Stimulated activated CD4-positive, alpha-beta T cell treated with anti-CD3 and anti-CD28 coated beads, TNF-alpha, amount 100 ng/mL, for 48 hours (primary cell): ENCODE measurements at places on chromosomes 11 and 22.

DNA sequence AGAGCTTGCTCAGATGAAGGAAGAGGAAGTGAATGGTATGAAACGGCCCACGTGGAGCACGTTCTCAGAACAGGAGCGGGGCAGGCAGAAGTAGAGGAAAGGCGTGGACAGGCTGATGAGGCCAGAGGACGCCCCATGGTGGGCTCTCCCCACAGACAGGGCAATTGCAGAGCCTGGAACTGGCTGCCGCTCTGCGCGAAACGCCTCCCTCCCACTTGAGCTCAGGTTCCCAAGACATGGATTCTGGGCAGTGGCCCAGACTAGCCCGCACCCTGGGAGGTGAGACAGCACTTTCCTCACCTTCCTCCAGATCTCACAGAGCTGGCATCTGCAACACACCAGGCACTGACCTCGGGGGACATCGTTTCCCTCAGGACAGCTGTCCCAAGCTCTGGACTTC, 117.6 kb downstream of the PHF21B start:
- no peak for DNase-seq

GRCh38 chr11:122077459-122077858, 38.6 kb downstream of the BLID start:
- no peak for DNase-seq

GRCh38 chr11:65551572-65552387, 6.4 kb downstream of the LTBP3 start:
- no peak for DNase-seq

DNA sequence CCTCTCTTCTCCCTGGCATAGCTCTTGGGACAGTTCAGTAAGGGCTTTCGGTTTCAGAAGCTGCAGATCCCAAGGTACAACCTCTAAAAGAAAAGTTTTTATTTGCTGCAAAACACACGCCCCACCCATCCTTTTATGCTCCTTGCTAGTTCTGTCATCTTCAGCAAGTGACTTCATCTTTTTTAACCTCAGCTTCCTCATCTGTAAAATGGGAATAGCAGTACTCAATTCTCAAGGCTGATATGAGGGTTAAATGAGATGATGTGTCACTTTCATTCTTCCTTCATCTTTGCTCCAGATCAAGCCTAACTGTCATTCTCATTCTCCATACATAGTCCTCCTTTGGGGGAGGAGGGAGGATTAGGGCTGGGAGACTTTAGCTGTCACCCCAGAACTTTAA, 90.0 kb upstream of the ALX4 start:
- no peak for DNase-seq

GRCh38 chr22:39254789-39255298, 10.1 kb upstream of the PDGFB start:
- DNase-seq = no peak

GRCh38 chr11:78740199-78741071, 165.8 kb upstream of the NARS2 start:
- no peak for DNase-seq

DNA sequence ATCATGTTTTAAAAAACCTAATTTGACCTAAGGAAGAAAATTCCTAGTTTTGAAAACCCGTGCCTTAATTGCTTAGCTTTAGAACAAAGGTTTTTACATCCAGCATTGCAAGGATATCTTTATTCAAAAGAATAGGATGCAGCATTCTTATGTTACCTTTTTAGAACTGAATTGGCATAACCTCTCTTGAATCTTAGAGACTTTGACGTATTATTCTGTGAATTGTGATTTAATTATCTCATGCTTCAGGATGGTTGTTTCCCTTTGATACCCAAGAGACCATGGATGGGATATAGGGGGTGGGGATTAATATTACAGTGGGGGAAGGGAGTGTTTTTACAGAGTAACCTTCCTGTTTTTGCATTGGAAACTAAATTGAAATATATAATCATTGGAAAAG, 49.4 kb downstream of the ARHGEF12 start:
- DNase-seq = no peak

- no peak for DNase-seq
Observed at GRCh38 chr11:11618973-11619435, 2.8 kb downstream of the GALNT18 start.

DNA sequence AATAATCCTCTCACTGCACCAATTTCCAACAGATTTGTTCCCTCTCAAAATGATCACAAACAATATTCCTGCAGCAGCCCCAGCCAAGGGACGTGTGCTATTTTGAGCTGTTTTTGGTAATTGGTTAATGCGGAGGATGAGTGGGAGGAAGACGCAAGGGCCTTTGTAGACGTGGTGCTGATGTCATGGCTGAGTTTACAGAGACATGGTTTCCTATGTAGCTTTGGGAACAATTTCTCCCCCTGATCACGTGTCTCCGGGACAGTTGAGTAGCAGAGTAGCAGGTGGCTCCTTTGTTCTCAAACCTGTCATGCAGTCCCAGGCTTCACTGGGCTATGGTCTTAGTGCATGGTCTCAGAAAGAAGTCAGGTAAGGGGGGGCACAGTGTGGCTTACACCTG, 183.2 kb upstream of the NECTIN1 start:
- no peak for DNase-seq

GRCh38 chr11:62881579-62882430, 1.1 kb downstream of the SLC3A2 start:
- peak; percentile 91 for DNase-seq

DNA sequence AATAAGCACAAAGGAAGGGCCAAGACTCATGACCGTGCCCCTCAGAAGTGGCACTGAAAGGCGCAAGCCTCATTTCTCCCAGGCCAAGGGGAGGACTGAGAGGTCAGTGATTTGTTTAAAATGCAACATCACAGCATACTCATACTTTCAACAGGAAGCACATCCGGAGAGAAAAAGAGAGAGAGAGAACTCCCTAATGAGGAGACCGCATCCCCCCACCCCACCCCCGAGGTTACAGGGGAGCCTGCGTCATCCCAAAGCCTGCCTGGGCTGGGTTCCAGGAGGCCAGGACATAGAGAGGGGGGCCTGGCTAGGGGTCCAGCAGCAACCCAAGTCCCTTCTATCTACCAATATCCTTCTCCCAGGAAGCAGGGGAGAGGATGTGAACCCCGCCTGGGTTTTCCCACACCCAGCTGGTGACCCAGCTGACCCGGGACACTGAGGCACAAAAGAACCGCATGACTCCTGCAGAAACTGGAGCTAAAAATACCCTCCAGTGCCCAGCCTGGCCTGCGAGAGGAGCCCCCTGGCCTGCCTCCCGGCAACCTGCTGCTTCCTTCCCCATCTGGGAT, 3.8 kb downstream of the CSNK1E start:
- DNase-seq = no peak

- DNase-seq = no peak
Observed at GRCh38 chr22:45977003-45977411, at the start of gene WNT7B. Gene WNT7B (minus strand): TSS chr22:45977162. CDS start chr22:45976754, 408 bp downstream.

DNA sequence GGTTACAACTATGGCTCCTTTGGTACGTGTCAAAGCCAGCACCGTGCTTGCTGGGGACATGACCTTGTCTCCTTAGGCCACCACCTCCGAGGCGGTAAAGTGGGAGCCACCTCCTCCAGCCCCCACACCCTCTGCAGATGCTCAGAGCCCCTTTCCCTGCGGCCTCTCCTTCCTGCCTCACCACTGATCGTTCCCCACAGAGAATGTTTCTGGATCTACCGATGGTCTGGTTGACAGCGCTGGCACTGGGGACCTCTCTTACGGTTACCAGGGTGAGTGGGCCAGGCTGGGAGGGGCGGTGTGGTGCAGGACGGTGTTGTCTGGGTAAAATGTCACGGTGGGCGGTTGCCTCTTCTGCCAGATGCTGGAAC, 8.9 kb downstream of the SIDT2 start:
- DNase-seq = no peak

GRCh38 chr11:113377681-113378412, 9.7 kb upstream of the ANKK1 start:
- DNase-seq = no peak

DNA sequence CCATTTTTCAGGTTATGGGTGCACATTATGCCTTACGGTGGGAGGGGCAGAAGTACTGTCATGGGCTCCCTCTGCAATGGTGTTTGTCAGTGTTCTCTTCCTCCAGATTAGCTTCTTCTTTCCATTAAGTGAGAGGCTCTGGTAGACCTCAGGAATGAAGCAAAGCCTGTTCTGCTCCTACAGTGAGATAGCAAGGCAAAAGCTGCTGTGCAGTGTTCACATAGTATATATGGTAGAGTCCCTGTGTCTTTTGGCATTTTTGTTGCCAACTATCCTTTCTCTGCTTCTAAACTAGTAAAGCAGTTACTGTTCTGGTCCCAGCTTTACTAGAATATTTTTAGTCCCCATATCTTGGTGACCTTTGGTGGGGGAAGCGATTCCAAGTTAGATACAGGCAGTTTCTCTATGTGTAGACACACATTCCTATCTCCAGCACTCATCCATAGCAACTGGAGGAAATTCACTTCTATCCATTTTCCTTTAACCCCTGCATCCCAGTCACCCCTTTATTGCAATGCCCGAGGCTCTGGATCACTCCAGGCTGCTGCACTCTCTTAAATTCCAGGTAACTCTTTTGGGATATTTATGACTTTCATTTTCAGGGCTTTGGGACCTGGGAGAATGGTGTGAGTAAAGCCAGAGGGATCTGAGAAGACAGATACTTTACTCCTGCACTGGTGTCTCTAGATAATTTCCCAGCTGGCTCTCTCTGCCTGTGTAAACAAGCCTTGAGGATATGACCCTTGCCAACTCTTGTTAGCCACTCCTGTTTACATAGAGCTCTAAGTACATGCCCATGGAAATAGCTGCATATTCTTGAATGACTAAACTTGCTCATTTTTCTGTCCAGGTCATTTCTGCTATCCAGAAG, 3.9 kb upstream of the TRIM34 start:
- no peak for DNase-seq

GRCh38 chr11:64289002-64289564, 2.0 kb upstream of the KCNK4 start:
- no peak for DNase-seq
